NCI-H187 (cell line): ENCODE measurements at places on chromosomes 5 and 9.

- no peak for DNase-seq
Measured at GRCh38 chr5:110045158-110045557, 355.4 kb downstream of the MAN2A1 start.

- no peak for DNase-seq
Measured at GRCh38 chr5:105968981-105969380, 1701.8 kb downstream of the EFNA5 start.

GRCh38 chr9:105341434-105342146, 97.1 kb downstream of the SLC44A1 start:
- DNase-seq: no peak

GRCh38 chr5:69450116-69450515, 35.2 kb downstream of the MARVELD2 start:
- DNase-seq: no peak

DNA sequence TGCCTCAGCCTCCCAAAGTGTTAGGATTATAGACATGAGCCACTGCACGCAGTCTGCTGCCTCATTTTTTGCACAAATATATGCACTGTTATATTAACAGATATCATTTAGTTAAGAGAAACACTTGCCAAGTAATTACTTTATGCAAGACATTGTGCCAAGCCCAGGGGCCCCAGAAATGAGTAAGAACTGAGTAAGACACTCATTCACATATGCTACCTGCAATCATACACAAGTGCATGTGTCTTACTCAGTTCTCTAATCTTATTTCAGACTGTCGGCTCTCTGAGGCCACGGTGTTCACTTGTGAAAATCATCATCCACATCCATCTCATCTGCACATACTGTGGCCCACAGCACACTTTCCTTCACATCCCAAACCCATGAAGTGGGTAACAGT, 16.0 kb downstream of the TRAF1 start:
- DNase-seq: no peak

DNA sequence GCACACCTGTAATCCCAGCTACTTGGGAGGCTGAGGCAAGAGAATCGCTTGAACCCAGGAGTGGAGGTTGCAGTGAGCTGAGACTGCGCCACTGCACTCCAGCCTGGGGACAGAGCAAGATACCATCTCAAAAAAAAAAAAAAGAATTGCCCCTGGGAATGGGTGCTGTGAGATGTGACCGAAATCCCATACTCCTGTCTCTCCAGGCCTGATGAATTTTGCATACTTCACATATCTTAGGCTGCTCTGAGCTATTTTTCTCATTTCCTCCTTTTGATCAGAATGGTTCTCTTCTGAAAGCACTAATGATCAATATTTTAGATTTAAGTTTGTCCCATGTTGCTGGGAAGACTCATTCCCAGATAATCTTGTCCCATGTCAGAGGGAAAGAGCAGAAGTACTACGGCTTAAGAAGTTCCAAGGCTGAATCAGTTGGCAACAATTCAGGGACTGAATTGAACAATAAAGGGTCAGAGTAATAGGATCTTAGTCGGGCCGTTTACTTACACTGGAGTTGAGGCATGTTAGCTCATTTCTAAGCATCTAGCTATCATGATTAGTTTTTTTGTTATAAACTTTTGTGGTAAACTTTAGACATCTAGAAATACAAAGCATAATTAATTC, 44.2 kb upstream of the TENT2 start:
- DNase-seq: no peak

DNA sequence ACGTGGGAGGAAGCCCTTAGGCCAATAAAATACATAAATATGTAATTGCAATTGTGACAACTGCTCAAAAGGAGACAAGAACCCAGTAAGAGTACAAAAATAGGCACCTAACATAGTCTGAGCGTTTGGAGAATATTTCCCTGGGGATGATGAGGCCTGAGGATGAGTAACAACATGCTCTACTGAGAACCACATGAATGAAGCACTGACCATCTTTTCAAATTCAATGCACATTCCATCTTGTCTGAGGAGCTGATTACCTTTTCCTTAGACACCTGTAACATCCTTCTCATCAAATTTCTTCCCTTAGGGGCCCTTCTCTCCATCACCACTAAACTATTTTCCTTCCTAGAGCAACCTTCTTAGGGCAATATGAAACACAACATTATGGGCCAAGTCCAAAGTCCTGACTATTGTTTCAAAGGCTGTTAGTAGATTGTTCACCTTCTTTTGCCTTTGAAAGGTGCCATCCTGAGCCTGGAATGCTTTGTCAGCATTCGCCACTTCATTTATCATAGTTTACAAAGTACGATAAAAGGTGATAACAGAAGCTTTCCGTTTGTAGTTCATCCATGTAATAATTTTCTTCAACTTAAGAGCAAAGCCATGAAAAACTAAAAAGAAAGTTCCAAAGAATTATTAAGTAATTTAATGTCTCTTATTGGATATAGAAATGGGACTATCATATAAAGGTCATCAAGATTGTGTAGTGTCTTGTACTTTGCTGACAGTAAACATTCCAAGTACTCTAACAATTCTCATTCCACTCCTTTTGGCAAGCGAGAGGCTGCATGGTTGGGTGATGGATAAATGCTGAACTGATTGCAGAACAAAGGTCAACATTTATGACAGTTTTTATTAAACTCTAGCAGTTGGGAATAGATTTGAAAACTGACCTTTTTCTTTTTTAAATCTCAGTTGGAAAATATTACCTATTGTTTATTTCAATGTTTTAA, 471.3 kb downstream of the PDE4D start:
- no peak for DNase-seq

- no peak for DNase-seq
Measured at GRCh38 chr5:150116667-150117400, 30.5 kb upstream of the CSF1R start.

GRCh38 chr5:94385767-94386166, 232.6 kb downstream of the KIAA0825 start:
- no peak for DNase-seq

GRCh38 chr5:73494721-73495120, 3.5 kb upstream of the BTF3 start:
- no peak for DNase-seq

GRCh38 chr5:132557478-132558172, 848 bp downstream of the RAD50 start:
- DNase-seq: no peak

- DNase-seq: no peak
Measured at GRCh38 chr5:158877706-158878105, 222.0 kb downstream of the EBF1 start.

DNA sequence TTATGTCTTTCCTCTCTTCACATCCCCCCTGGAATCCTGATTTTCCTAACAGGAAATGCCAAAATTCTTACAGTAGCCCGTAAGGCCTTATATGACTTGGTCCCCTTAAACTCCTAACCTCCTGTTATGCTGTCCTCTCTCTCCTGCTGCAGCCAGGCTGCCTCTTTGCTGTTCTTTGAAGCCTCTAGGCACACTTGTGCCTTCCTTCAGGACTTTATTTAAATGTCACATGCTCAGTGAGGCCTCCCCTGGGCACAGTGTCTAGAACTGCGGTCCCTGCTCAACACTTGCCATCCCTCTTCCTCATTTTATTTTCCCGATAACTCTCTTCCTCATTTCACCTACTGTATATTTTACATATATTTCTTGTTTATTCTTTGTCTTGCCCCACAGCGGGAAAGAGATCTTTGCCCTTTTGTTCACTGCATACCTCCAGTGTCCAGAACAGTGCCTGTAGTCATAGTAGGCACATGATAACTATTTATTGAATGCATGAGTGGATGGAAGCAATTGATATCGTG, 5.5 kb upstream of the SHB start:
- DNase-seq: no peak

- DNase-seq: no peak
Measured at GRCh38 chr9:112349008-112349333, 15.6 kb upstream of the PTBP3 start.
